ENCODE measurements at places on chromosomes 2 and 18.

DNA sequence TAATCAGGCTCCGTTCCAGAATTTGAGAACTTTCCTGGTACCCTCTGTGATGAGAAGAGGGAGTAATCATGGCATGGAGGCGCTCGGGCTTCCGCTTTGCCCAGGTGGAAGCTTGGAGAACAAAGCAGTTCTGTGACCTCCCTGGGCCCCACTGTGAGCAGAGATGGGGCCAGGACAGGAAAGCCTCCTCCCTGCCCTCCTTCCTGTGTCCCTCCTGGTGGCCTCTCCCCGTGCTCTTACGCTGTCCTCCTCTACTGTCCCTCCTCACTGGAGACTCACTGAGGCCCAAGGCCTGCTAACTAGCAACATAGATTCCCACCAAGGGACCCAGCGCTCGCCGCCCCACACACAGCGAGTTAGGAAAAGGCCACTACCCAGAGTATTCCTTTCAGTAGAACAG, 119.8 kb downstream of the MAPK4 start:
- DNase-seq: no peak

DNA sequence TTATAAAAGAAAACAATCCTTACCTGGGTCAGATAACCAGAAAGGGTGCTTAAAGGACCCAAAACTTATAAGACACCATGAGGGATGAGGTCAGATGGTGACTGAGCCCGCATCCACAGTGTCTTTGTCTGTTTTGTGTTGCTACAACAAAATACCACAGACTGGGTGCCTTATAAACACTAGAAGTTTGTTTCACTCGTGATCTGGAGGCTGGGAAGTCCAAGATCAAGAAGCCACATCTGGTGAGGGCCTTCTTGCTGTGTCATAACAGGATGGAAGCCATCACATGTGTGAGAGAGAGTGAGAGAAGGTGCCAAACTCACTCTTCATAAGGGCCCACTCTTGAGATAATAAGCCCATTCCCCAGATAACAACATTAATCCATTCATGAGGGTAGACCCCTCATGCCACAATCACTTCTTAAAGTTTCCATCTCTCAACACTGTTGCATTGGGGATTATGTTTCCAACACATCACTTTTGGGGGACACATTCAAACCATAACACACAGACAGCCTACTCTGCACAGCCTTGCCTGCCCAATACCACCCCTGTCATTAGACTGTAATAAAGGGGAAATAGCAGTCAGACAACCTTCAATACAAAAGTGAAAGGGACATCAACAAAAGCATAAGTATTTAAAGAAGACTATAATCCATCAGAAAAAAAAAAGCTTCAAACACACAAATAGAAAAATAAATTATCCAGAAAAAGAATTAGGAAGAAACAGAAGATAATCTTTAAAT, 249.8 kb downstream of the ANAPC1 start:
- no peak for DNase-seq

DNA sequence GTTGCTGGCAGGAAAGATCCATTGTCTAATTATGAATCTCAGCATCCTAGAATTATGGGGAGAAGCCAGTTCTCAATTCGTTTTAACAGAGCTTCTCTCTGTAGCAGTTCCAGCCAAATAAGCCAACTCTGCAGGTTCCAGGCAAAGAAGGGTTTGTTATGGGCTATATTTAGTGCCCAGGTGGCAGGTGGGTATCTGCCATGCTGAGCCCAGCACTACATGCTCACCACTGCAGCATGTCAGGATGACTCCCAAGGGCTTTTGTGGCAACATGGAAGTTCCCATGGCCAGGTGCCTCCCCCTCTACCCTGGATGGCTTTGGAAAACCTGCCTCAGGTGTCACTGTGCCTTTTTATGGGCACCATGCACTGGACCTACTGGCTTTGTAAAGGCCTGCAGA, 137.7 kb upstream of the MSH6 start:
- DNase-seq: no peak

DNA sequence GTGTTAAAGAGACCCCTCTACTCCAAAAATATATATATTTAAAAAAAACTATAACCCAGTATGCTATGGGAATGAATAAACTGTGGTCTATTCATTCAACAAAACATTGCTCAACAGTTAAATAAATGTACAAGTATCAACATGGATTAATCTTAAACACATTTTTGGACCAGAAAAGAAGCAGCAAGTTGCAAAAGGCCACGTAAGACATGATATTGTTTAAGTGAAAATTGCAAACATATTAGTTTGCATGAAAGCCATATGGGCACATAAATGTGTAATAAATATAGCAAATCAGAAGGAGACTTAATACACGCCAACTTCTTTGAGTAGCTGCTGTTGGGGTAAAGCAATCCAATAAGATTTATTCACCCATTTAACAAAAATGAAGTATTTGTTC, 321.5 kb downstream of the FBXO15 start:
- DNase-seq: no peak

DNA sequence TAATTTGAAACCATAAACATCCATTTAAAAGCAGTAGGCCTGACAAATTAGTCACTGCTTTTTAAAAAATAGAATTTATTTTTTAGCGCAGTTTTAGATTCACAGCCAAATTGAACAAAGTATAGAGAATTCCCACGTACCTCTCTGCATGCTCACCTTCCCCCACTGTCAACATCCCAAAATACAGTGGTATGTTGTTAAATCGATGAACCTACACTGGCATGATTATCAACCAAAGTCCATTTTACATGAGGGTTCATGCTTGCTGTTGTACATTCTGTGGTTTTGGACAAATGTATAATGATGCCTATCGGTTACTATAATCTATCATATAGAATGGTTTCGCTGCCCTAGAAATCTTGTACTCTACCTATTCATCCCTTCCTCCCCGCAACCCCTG, 5.6 kb upstream of the ELOA2 start:
- DNase-seq: no peak

GRCh38 chr2:109225170-109225782, 96.3 kb downstream of the SH3RF3 start:
- no peak for DNase-seq

- DNase-seq: no peak
These were observed 60.7 kb downstream of the INPP4A start for GRCh38 chr2:98505311-98505808.

GRCh38 chr2:96252526-96252925, 13.3 kb downstream of the TMEM127 start:
- DNase-seq: no peak

- no peak for DNase-seq
These were observed 182.3 kb downstream of the INO80D start for GRCh38 chr2:205903549-205904129.

GRCh38 chr2:5740053-5740452, 47.9 kb downstream of the SOX11 start:
- DNase-seq: no peak

- DNase-seq: no peak
These were observed 32.3 kb downstream of the SCN9A start for GRCh38 chr2:166343467-166343866.
